ENCODE measurements at places on chromosomes 2 and 18. TPM values are rescaled to one million over a fixed set of nuclear protein-coding genes. Genes with fewer than 3 reads are reported as not detected.

Gene ZAP70
- total RNA-seq: 160 TPM

Gene MPP4
- not detected for total RNA-seq

Gene SULT1C4
- not detected for total RNA-seq

Gene CYP27C1
- total RNA-seq: not detected

DNA sequence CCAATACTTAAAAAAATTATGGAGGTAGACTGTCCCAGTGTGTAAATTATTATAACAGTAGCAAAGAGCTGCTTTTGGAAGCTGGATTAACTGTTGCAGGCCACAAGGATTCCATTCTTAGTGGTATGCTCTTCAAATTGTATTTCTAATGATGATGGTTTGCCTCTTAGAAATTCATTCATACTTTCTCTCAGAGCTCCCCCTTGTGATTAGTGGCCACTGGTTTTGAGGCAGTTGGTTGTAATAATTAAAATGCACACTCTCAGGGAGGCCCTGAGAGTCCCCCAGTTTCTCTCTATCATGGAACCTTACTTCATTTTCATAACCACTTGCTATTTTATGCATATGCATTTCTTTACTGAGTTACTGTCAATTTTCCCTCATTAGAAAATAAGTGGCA lies 122.5 kb downstream of the PLA2R1 start:
- no peak overlapping the region for H3K4me3 ChIP-seq
- no peak overlapping the region for H3K27ac ChIP-seq
- H3K36me3 ChIP-seq: no peaks in the 10 kb centered on the region
- H3K27me3 ChIP-seq: peaks cover 6% of the 10 kb centered on the region

Gene LOXHD1
- total RNA-seq: not detected

Gene ALPG
- total RNA-seq: not detected

Gene GLI2
- not detected for total RNA-seq

Gene SPC25
- 38.4 TPM for total RNA-seq

GRCh38 chr2:16578081-16578480 lies 87.6 kb downstream of the CYRIA start:
- DNase-seq: no peak
- H3K4me1 ChIP-seq: no peaks in the 10 kb centered on the region
- H3K27ac ChIP-seq: no peak overlapping the region
- peaks cover 2% of the 10 kb centered on the region for H3K36me3 ChIP-seq

DNA sequence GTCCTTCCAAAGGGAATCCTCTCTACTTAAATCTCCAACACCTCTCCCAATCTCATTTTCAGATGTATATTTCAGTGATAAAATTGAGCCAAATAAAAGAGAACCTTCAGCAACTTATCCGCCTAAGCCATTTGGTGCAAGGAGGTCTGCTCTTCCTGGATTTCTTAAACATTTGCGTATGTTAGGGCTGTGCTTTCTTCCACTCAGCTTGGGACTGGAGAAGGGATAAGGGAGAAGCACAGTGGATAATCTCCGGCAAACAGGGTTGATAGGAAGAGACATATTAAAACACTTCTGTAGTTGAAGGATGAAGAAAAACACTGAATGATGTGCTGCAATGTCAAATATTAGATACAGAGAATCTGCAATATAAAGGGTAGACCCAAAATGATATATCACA lies 796.2 kb downstream of the KCNJ3 start:
- no peak overlapping the region for H3K4me3 ChIP-seq
- DNase-seq: no peak
- no peaks in the 10 kb centered on the region for H3K27me3 ChIP-seq
- H3K27ac ChIP-seq: no peak overlapping the region
- H3K36me3 ChIP-seq: no peaks in the 10 kb centered on the region
- no peaks in the 10 kb centered on the region for H3K4me1 ChIP-seq

Gene MAP3K19
- total RNA-seq: not detected

- no peak overlapping the region for H3K4me3 ChIP-seq
- no peak overlapping the region for H3K27ac ChIP-seq
- H3K27me3 ChIP-seq: no peaks in the 10 kb centered on the region
- DNase-seq: no peak
- H3K36me3 ChIP-seq: no peaks in the 10 kb centered on the region
Measured at GRCh38 chr2:142052220-142052863, 78.5 kb downstream of the LRP1B start.

Gene SFT2D3
- total RNA-seq: 3.6 TPM

- H3K27ac ChIP-seq: no peak overlapping the region
- DNase-seq: no peak
- H3K36me3 ChIP-seq: no peaks in the 10 kb centered on the region
- H3K4me3 ChIP-seq: no peak overlapping the region
- H3K27me3 ChIP-seq: peaks cover 11% of the 10 kb centered on the region
- H3K4me1 ChIP-seq: no peaks in the 10 kb centered on the region
Measured at GRCh38 chr2:235678712-235679111, 184.9 kb downstream of the AGAP1 start.

GRCh38 chr2:83370419-83370762 lies 1088.7 kb downstream of the SUCLG1 start:
- H3K4me3 ChIP-seq: no peak overlapping the region
- no peaks in the 10 kb centered on the region for H3K27me3 ChIP-seq
- no peak for DNase-seq
- H3K4me1 ChIP-seq: no peaks in the 10 kb centered on the region
- no peaks in the 10 kb centered on the region for H3K36me3 ChIP-seq
- H3K27ac ChIP-seq: no peak overlapping the region

Gene TDRD15
- 0.02 TPM for total RNA-seq

Gene SLC14A1
- total RNA-seq: 0.80 TPM

Gene TCF23
- not detected for total RNA-seq

Gene TEX44
- not detected for total RNA-seq

- H3K4me3 ChIP-seq: no peak overlapping the region
- no peaks in the 10 kb centered on the region for H3K27me3 ChIP-seq
Measured at GRCh38 chr2:231161877-231162329, 36.5 kb upstream of the ARMC9 start.

DNA sequence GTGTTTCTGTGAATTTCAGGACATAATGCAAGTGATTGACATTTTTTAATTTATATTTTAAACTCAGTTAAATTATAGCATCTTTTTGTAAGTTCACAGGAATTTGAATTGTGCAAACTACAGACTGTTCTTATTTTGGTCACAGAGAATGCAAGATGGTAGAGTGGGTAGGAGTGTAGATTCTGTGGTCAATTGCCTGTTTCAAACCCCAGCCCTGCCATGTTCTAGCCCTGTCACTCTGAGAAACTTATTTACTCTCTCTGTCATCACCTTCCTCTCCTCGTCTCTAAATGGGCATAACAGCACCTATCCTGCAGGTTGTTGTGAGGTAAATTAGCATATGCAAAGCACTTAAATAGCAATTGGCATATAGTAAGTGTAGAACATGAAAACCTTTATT lies 879.8 kb downstream of the CPS1 start:
- H3K36me3 ChIP-seq: no peaks in the 10 kb centered on the region
- H3K4me1 ChIP-seq: no peaks in the 10 kb centered on the region
- H3K27ac ChIP-seq: no peak overlapping the region
- H3K27me3 ChIP-seq: no peaks in the 10 kb centered on the region
- no peak for DNase-seq
- no peak overlapping the region for H3K4me3 ChIP-seq

Gene DSG4
- total RNA-seq: not detected

GRCh38 chr2:212926940-212927339 lies 224.5 kb downstream of the IKZF2 start:
- peaks cover 6% of the 10 kb centered on the region for H3K4me1 ChIP-seq
- no peak overlapping the region for H3K4me3 ChIP-seq
- H3K27me3 ChIP-seq: no peaks in the 10 kb centered on the region
- DNase-seq: no peak
- no peak overlapping the region for H3K27ac ChIP-seq

DNA sequence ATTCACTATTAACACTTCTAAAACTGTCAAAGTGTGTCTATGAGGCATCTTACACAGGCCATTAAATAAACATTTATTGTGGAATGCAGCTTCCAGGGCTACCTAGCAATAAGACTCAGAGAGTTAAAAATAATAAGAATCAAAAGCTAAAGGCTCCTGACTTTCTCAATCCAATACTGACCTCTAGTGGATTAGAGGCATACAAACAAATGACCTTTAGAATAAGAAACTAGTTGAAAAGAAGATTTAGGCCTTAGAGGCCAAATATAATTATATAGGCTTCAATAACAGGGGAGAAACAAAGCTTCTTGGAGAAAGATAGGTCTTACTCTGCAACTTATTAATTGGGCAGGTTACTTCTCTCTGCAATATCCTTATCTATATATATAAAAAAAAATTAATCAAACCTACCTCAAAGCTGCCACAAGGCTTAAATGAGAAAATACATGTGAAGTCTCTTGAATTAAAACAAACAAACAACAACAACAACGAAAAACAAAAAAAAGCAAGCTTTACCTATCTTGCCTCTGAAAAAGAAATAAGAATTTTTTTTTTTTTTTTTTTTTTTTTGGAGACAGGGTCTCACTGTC lies 246.1 kb downstream of the EXOC6B start:
- no peaks in the 10 kb centered on the region for H3K27me3 ChIP-seq
- no peak overlapping the region for H3K27ac ChIP-seq
- H3K36me3 ChIP-seq: no peaks in the 10 kb centered on the region
- peaks cover 3% of the 10 kb centered on the region for H3K4me1 ChIP-seq

GRCh38 chr2:235564884-235565530 lies 71.2 kb downstream of the AGAP1 start:
- H3K4me1 ChIP-seq: no peaks in the 10 kb centered on the region
- H3K27me3 ChIP-seq: peaks cover 27% of the 10 kb centered on the region
- H3K36me3 ChIP-seq: no peaks in the 10 kb centered on the region
- DNase-seq: no peak

Gene STK17B
- 176 TPM for total RNA-seq

DNA sequence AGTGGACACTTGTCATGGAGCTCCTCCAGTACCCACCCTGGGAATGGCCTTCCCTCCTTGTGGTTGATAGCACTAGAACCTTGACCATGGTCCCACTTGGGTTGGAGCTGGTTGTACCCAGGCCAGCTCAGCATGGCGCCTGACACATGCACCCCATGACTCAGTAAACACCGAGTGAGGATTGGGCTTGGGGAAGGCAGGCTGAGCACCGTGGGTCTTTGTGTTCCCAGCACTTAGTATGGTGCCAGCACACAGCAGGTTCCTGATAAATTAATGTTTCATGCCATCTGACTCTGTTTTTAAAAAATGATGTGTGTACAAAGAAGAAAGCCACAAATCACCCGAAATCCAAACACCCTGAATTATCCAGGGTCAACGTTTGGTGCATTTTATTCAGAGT lies 69.8 kb downstream of the CIB4 start:
- H3K27ac ChIP-seq: no peak overlapping the region
- no peaks in the 10 kb centered on the region for H3K36me3 ChIP-seq
- H3K27me3 ChIP-seq: peaks cover under 1% of the 10 kb centered on the region
- H3K4me3 ChIP-seq: no peak overlapping the region
- H3K4me1 ChIP-seq: no peaks in the 10 kb centered on the region

- peak overlapping the region; percentile 59 for H3K4me3 ChIP-seq
- peaks cover 17% of the 10 kb centered on the region for H3K4me1 ChIP-seq
- H3K27ac ChIP-seq: peak overlapping the region; percentile 77
- peaks cover 5% of the 10 kb centered on the region for H3K27me3 ChIP-seq
- no peaks in the 10 kb centered on the region for H3K36me3 ChIP-seq
Measured at GRCh38 chr2:227782804-227783203, 30.8 kb upstream of the CCL20 start.

- H3K27me3 ChIP-seq: peaks cover 16% of the 10 kb centered on the region
- H3K36me3 ChIP-seq: peaks cover 7% of the 10 kb centered on the region
- no peak for DNase-seq
- no peak overlapping the region for H3K27ac ChIP-seq
- H3K4me1 ChIP-seq: peaks cover 33% of the 10 kb centered on the region
Measured at GRCh38 chr2:37326285-37326684, 1.7 kb upstream of the PRKD3 start.

All from activated CD4-positive, alpha-beta memory T cell treated with anti-CD3 and anti-CD28 coated beads for 36 hours (primary cell).